Retina (tissue), 1 donor: ENCODE measurements at places on chromosomes 12 and 14.

DNA sequence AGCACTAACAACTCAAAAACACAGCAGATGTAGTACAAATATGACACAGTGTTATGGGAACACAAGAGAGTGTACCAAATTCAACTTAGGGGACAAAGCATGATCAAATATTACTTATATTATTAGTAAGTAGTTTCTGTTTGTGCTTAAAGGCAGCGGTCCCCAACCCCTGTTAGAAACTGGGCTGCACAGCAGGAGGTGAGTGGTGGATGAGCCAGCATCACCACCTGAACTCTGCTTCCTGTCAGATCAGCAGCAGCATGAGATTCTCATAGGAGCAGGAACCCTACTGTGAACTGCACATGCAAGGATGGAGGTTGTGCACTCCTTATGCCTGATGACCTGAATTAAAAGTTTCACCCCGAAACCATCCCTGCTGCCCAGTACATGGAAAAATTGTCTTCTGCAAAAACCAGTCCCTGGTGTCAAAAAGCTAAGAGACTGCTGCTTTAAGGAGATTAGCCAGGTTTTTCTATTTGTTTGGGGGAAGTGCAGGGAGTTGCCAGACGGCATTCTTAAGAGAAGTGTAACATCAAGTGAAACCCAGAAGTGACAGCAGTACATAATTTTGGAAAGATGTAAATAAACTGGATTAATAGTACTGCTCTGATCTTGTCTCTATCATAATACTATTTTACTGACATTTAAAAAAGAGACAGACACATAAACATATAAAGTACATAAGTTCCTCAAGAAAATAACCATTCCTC is 26.7 kb downstream of the GTF2A1 start:
- DNase-seq, result no peak

DNA sequence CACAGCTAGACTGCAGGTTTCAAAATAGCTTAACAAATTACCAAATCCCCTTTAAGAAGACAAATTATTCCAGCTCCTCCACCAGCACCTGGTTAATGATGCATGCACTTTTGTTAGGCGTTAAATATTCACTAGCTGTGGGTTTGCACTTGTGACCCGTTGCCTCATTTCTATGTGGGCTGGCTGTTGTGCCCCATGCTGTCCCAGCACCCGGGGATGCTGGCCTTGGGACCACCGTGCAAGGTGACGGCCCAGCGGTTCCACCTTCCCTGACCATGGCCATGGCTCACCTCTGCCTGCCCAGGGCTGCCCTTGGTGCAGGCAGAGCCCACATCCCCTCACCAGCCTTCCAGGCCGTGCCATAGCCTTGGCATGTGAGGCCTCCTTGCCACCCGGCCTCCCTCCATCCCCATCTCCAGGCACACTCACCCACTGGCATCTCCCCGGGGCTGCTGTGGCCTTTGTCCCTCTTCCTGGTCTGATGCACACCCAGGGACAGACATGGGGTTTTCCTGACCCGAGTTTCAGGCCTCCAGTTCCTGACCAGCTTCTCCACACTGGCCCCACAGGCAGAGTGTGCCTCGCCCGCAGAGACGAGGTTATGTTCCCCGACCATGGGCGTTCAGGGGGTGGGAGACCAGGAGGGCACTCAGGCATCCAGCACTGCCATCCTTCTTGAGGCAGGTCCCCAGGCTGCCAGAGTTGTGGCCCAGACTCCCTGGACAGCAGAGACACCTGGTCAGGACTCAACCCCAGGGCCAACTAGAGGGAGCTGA is 20.3 kb upstream of the C14orf180 start:
- peak; percentile 23 for DNase-seq

- no peak for DNase-seq
These were observed 311.7 kb upstream of the E2F7 start for GRCh38 chr12:77377116-77377515.

- peak; percentile 75 for DNase-seq
These were observed 411.9 kb downstream of the FUT8 start for GRCh38 chr14:65824285-65824977.

GRCh38 chr12:44078273-44078672 is 242.4 kb downstream of the TMEM117 start:
- no peak for DNase-seq

GRCh38 chr12:98828802-98829600 is 183.9 kb downstream of the APAF1 start:
- no peak for DNase-seq
